ENCODE measurements at places on chromosomes 2 and 18.

- no peak for DNase-seq
These were observed 606.2 kb upstream of the NXPH2 start for GRCh38 chr2:139386401-139386800.

DNA sequence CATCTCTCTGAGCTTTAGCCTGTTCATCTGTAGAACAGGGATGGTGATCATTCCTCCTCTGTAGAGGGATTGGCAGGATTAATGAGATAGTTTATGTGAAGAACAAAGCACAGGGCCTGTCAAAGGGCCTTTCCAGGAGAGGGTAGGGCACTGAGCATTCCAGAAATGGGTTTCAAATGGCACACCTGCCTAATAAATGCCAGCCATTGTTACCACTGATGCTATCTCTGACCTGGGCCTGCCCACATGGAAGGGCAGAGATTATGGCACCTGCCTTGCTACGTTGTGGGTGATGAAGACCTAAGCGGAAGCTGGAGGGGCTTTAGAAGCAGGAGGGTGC is 31.0 kb upstream of the GMPPA start:
- no peak for DNase-seq

DNA sequence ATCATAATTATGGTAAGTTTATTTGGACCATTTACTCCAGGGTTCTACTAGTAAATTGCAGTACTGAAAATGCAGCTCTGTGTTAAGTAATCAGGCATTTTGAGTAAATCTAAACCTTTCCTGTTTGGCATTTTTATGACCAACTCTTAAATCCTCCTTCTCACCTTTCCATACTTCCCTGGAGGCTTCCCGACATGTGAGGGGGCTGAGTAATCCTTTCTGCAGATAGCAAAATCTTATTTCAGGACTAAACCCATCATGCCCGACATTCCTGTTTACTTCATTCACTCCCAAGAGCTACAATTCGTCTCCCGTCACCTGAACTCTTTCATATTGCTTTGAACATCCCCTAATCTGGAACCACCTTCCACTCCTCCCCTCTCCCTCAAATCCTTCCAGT is 296.6 kb downstream of the IKZF2 start:
- DNase-seq, result no peak

DNA sequence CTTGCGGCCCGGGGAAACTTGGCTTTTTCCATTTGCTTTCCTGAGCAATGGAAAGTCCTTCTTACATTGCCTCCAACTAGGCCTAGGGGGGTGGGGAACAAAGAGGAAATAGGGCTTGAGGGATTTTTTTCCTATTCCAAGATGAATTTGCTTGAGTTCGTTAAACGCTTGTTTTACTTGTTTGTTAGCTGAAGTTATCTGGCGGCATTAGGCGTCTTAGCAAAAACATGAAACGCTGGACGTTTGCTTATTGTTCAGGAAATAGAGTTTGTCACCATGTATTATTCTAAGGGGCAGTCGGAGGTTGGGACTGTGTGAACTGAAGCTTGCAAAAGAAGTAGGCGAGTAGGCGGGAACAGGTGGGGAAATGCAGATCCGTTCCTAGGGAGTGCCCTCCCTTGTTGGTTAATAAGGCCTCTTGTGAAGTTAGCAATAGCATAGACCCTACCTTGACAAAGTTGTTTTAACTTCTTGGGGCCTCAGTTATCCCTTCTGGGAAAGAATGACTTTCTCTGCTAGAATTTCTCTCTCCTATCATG is 1.9 kb downstream of the CABLES1 start:
- no peak for DNase-seq

DNA sequence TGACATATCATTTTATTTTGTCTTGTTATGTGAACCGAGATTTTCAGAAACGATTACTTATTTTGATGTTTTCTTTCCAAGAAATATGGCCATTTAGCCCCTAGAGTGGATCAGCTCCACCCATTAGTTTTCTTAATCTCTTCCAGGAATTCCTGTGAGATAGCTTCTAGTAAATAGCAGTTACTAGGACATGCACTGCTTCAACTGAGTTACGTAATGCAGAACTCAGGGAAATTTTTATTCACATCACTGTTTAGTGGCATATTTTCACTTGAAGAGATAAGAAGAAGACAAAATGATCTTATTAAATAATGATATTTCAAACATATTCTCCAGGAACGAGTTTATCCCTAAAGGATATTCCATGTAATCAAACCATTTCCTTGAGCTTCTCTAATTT is 573.5 kb upstream of the CNTNAP5 start:
- no peak for DNase-seq

DNA sequence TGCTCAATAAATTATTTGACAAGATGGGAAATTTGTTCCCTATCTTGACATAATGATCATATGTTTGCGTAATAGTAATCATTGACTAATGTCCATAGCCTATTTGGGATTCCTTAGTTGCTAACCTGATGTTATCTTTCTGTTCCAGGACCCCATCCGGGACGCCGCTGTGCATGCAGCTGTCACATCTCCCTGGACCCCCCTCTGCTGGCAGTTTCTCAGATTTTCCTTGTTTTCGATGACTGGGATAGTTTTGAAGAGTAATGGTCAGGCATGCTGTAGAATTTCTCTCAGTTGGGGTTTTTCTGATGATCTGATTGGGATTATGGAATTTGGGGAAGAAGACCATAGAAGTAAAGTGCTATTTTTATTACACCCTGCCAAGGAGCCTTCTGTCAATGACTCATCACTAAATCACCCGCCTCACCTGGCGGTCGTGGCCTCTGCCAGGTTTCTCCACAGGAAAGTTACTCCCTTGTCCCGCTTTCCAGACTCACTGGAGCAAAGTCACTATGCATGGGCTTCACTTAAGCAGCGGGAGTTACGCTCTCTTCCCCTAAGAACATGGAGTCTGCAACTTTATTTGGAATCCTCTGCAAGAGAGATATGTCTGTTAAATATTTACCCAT is 19.9 kb upstream of the TMEM18 start:
- no peak for DNase-seq

DNA sequence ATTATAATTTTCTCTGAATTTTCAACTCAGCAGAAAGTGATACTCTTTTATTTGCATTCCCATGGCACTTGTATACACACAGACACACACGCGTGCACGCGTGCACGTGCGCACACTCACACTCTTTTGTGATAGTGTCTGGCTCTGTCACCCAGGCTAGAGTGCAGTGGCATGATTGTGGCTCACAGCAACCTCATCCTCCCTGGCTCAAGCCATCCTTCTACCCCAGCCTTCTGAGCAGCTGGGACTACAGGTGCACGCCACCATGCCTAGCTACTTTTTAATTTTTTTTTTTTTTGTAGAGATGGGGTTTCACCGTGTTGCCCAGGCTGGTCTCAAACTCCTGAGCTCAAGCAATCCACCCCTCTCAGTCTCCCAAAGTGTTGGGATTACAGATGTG is 123.2 kb downstream of the MC4R start:
- no peak for DNase-seq

DNA sequence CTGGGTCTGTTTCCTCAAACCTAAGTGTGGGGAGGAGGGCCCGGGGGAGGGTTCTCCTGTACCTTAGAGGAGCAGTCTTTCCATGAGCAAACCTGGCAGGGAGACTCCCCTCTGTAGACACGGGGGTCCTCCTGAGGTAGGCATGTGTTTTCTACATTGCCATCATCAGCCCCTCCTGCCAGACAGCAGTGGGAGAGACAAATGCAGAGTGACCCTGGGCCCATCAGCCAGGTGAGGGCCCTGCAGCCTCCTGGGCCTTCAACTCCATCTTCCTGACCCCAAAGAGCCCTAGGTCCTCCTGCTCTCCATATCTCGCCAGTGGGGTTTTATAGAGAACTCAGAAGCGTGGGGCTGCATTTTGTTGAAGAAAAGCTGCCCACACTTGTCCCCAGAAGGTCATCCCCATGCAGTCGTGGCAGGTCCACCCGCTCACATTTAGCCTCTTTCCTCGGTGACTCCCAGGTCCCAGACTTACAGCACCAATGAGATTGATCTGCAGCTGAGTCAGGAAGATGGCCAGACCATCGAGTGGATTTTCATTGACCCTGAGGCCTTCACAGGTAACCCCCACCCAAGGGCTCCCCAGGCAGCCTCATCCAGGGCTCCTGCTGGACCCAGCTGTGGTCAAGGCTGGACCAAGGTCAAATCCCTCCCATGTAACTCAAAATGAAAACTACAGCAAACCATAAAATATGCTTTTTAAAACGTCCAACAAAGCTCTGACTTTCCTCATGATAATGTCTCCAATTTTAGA is 2.6 kb downstream of the CHRNG start:
- DNase-seq, result no peak

DNA sequence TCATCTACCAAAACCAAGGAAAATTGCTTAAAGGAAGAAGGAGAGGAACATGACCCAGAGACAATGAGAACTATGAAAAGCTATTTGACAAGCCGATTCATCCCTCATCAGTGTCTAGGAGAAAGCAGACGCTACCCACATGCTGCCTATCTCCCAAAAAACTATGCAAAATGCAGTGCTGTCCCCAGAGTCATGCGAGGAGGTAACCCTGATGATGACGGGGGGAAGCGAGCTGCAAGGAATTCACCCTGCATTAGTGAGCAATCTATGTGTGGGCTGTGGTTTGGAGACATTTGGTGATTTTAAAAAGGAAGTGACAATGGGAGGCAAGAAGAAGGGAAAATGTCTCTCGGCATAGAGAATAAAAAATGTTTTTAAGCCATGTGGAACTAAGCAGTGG is 472.7 kb downstream of the CMPK2 start:
- no peak for DNase-seq

DNA sequence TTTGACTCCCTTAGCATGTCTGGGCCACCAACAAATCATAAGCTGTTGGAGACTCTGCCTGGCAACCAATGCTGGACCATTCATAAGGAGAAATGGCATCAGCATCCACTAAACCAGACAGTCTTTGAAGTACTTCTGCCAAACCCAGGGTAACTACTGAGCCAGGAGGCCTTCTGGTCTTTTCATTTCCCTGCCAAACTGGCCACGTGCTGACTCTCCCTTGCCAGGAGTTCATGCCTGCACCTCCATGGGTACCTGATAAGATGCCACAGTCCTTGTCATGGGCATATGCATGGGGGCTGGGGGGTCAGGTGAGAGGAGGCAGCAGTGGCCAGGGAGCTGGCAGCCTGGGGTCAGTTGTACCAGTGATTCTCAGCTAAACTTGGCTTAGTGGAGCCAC is 34.2 kb upstream of the DAPL1 start:
- DNase-seq, result no peak

DNA sequence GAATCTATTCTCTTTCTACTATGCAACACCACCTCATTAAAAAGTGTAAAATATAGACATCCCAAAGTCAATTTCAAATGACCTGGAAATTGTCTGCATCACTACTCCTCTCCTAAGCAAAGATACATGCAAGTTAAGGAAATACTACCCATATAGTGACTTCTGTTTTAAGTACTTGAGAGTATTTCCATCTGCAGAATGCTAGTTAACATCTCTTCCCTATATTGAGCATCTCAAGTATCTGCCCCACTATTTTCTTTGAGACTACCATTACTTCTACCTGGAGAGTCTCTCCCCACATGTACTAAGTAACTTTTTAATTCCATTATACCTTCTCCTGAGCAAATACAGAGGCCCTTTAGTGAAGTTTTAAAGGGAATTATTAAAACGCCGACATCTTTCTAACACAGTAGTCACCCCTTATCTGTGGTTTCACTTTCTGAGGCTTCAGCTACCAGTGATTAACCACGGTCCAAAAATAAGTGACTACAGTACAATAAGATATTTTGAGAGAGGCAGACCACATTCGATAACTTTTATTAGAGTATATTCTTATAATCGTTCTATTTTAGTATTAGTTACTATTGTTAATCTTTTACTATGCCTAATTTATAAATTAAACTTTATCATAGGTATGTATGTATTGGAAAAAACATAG is 21.8 kb downstream of the CWC22 start:
- DNase-seq, result peak; percentile 23

- DNase-seq, result no peak
These were observed 36.9 kb upstream of the DSEL start for GRCh38 chr18:67553437-67553836.

DNA sequence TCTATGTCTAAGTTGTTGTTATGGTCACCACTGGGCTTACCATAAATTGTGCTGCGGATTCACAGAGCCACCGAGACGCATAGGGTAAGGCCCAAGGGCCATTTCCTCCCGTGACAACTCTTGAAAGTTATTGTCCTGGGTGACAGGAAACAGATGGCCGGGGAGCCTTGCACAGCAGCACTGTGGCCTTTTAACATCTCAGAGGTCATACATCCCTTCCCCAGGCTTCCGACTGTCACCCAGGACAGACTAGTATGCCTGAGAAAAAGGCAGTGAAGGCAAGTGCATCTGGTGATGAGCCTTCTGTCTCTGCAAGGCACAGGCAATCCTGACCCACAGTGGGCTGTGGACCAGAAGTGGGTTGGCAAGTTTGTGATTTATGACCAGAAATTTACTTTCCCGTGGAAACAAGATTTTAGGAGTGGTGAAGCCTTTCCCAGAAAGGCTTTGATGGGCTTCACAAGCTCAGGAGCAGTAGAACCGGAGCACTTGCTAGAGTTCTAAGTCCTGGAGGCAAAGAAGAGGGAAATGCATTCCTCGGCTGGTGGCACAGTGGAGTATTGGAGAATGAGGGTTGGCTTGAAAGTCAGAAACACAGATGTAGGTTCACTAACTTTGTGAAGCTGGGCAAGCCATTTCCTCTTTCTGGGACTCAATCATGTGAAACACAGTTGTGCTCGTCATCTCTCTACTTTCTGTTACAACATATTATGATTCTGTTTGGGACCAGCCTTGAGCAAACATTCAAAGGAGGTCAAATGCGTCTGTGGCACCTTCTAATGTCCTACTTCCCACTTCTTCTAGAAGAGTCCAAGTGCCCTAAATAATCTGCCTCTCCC is 2.0 kb upstream of the CAPN14 start:
- no peak for DNase-seq

DNA sequence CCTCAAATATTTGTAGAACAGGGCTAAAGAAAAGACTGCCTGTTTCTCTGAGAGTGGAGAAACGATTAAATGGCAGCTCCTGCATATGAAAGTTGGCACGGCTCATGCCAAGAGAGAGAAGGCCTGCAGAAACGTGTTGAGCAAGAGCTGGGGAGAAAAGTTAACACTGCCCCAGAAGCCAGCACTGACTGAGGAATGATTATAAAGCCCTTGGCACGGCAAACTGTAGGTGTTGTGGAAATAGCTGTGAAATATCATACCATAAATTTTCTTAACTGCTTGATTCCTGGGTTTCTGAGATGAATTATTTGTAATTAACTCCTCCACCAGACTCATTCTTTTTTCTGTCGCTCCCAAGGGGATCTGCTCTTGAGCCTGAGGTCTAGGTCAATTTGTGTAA is 4.3 kb downstream of the FRZB start:
- DNase-seq, result no peak

- no peak for DNase-seq
These were observed 109.0 kb upstream of the PARD3B start for GRCh38 chr2:204436230-204436629.

GRCh38 chr2:146246736-146247523 is 1597.9 kb upstream of the ACVR2A start:
- no peak for DNase-seq
